ENCODE measurements at places on chromosomes 1 and 21. TPM values are rescaled to one million over a fixed set of nuclear protein-coding genes. Genes with fewer than 3 reads are reported as not detected.

Gene C2CD2
- total RNA-seq, result 4.6 TPM

- DNase-seq, result no peak
These were observed 92.3 kb downstream of the ROR1 start for GRCh38 chr1:63866084-63866483.

DNA sequence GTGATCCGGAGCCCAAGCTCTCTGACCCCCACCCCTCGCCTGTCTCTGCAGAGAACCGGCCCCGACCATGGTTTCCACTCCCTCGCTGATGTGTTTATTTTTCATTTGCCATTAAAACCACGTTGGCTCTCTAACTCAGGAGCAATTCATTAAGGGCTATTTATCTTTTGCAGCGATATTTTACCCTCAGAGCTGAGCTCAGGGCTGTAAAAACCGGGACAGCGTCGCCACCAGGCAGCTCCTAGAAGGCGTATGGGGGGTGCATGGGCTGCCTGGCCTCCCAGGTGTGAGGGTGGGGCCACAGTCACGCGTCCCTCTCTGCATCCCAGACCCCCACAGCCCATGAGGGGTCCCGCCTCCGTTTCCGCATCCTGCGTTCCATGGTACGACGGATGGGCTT, 71.4 kb downstream of the PRDM16 start:
- DNase-seq, result no peak

DNA sequence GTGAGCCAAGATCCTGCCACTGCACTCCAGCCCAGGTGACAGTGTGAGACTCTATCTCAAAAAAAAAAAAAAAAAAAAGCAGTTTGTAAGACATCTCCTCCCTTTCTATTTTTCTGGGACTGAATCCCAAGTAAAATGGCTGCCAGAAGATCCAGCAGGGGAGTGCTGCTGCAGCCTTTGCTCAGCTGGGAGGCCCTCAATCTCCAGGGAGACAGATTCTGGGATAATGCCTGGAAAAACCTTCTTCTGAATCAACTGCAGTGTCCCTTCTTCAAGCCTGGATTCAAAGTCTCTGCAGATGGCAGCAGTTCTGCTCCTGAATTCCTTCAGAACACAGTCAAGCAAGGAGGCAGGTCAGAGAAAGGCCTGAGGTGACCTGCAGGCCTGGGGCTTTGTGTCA, 191.0 kb upstream of the NRIP1 start:
- DNase-seq, result no peak

DNA sequence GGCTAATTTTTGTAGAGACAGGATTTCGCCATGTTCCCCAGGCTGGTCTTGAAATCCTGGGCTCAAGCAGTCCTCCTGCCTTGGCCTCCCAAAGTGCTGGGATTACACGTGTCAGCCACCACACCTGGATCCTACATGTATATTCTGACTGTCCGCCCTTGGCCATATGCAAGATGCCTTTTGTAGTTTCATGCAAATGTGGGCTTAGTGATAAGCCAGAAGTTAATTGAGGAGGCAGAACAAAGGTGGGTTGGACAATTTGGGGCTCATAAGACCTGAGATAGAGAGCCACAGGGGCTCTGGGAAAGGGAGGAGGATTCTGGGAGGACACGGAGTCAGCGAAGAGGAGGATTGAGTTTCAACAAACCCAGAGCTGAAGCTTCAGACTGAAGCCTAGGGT, 24.9 kb downstream of the ALPL start:
- no peak for DNase-seq

Data from Right ventricle myocardium superior (tissue), 1 donor.